ENCODE measurements at places on chromosomes 7 and 10.

GRCh38 chr7:424301-424935 lies 95.2 kb downstream of the PDGFA start:
- DNase-seq = no peak

GRCh38 chr7:135976312-135977006 lies 700 bp downstream of the MTPN start:
- no peak for DNase-seq

- DNase-seq = no peak
These were observed 32.3 kb downstream of the FAM107B start for GRCh38 chr10:14742382-14742781.

DNA sequence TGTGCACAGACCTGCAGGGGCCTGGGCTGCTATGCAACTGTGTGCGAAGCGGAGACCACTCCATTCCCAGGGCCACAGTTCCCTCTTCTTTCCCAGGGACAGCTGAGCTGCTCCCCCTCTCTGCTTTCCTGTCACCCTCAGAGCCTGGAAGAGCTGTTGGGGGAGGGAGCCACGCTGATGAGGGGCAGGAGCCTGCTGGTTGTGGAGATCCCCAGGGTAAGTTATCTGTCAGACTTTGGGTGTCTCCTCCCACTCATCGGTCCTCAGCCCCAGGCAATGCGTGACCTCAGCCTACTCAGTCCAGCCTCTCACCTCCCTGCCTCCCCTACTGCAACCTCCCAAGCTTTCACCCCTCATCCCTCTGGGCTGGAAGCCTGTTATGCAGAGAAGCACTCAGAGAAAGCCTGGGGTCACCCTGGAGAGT lies 53.5 kb downstream of the ZNF467 start:
- DNase-seq = no peak

DNA sequence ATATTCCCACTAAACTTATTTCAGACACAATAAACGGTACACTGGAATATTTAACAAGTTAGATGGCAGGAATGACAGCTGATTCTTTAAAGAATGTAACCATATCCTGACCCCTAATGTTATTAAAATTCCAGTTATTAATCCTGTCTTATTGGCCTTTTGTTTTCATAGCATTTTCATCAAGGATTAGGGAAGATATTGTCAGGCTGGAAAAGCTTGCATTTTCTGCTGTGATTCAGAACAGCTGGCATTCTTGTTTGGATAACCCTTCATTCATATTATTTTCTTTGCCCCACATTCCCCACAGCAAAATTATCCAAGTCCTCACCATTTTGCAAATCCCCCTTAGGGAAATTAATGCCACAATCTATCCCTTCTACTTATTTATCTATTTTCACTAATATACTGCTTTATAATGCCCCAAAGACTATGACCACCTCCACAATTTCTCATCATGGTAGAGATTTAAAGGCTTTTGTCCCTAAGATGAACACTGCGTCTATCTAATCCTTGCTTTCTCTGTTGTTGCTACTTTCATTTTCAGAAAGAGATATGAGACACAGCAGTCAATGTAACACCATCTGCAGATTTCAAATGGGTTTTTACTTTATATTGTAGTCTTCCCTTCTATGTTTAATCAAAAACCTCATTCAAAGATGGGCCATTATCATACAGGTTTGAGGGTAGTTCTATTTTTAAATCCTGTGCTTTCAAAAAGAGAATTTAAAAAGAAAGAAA lies 475.1 kb downstream of the PARD3 start:
- no peak for DNase-seq

GRCh38 chr10:69839696-69840345 lies 38.1 kb downstream of the COL13A1 start:
- DNase-seq = no peak

DNA sequence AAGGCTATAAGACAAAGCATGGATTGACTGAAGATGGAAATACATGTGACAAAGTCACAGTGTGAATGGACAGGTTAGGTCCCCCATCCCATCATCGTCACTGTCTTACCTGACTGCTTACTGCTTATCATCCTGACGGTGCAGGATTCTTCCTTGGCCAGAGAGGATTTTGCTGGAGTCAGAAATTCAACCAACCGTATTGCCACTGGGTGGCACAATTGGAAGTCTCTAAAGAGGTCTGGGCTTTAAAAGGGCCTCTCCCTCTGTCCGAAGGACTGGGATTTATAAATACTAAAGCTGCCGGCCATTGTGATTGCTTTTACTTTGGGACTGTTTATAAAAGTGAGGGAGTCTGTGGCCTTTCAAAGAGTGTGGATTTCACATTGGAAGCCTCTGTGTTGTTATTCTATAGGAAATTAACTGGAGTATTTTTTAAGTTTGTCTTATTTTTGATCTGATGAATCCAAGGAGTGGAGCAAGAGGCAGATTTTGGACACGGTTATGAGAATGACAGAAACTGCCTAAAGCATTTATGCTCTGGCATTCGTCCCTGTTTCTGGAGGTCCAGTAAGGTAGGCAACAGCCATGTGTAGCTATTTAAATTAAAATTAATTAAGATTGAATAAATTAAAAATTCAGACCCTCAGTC lies 113.3 kb upstream of the CREB5 start:
- peak; percentile 23 for DNase-seq

- DNase-seq = no peak
These were observed 101.1 kb upstream of the BMPER start for GRCh38 chr7:33804140-33804660.

DNA sequence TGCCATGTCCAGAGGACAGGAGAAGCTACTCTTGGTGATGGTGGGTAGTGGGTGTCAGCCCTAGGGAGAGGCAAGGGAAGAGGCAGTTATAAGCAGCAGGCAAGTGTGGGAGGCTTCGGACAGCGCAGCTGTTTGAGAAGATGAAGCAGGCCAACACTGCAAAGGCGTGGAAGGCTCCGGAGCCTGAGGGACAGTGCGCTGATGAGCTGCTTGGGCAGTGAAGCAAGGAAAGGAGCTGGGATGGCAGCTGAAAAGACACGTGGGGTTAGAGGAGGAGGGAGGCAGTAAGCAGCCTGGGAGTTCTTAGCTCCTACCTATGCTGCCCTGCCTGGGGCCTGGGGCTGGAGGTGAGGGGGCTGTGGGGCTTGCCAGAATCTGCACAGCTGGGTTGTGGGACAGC lies 50.1 kb upstream of the CRTAC1 start:
- no peak for DNase-seq

- no peak for DNase-seq
These were observed 15.5 kb downstream of the ELMO1 start for GRCh38 chr7:37433166-37433565.

DNA sequence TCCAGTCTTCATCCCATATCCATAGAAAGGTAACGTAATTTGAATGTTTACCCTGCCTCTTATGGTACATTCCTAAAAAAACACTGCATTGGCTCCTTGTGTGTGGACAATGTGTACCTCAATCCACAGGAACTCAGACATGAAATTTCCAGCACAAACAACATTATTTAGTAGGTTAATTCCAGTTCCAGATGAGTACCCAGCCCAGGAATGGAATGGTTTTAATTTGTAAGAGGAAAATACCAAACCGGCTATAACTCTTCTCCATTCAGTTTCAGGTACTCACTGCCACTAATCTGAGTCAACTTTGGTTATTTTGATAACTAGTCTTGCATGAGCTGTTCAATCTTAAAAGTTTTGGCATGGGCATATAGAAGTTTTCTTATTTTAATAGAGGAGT lies 39.0 kb downstream of the TFPI2 start:
- no peak for DNase-seq

- no peak for DNase-seq
These were observed 2.2 kb upstream of the CCDC3 start for GRCh38 chr10:13003759-13004158.

Measured in NCI-H446 (cell line).